ENCODE measurements at places on chromosomes 2 and 18. TPM values are rescaled to one million over a fixed set of nuclear protein-coding genes. Genes with fewer than 3 reads are reported as not detected.

Gene ERICH2
- total RNA-seq, result not detected

Gene TMEM185B
- total RNA-seq, result 20.0 TPM

Gene TUBA4B
- total RNA-seq, result not detected

Gene DOK6
- total RNA-seq, result 94.5 TPM

Measured in parietal lobe (tissue), 2 donors.